ENCODE measurements at places on chromosomes 6 and 20. TPM values are rescaled to one million over a fixed set of nuclear protein-coding genes. Genes with fewer than 3 reads are reported as not detected.

COL20A1 gene
- total RNA-seq: not detected

NNAT gene
- not detected for total RNA-seq

PRR18 gene
- 0.14 TPM for total RNA-seq

FAM162B gene
- total RNA-seq: not detected

ULBP1 gene
- total RNA-seq: 0.41 TPM

USP49 gene
- 6.1 TPM for total RNA-seq

RHAG gene
- not detected for total RNA-seq

SLC22A7 gene
- total RNA-seq: not detected

GRCh38 chr6:163944897-163945296, 530.4 kb downstream of the QKI start:
- H3K36me3 ChIP-seq: no peaks in the 10 kb centered on the region
- H3K4me1 ChIP-seq: no peaks in the 10 kb centered on the region
- H3K27ac ChIP-seq: no peak overlapping the region
- peaks cover 12% of the 10 kb centered on the region for H3K27me3 ChIP-seq
- no peak overlapping the region for H3K4me3 ChIP-seq

DNA sequence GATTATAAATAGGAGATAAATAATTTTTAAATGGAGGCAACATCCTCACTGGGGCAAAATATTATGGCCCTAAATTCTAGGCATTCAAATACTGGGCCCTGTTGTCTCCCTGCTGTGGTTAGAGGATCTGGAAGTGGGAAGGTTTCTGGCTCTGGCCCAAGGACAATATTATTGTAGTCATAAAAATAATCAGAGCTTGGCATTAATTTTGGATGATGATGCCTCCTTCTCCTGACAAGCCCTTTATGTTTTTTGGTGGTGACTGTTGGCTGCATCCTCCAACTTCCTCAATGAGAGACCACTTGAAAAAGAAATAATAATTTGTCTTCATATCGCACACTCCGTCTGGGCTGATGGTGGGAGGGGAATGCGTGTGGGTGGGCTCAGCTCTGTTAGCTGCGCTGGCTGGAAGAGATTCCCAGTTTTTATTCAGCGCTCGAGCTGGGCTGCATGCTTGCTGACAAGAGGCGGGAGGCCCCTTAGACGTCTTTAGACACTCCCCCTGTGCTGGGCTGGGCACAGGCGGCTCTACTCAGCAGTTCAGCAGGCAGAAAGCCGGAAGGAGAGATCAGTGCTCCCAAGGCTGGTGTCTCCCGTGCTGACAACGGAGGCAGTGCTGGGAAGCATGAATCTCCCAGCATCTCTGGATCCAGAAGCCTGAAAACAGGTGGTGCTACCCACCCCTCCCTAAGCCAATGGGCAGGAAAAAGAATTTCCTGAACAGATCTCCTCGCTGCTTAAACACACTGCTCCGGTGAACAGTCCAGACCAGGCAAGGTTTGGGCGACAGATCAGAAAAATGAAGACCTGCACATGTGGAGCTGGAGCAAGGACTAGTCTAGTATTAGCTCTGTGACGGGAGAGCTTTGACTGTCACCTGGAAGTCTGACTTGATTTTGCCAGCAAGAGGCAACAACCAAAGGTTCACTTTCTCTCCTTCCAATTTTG, 97.7 kb downstream of the SYCP2 start:
- H3K27ac ChIP-seq: no peak overlapping the region
- no peaks in the 10 kb centered on the region for H3K36me3 ChIP-seq
- no peaks in the 10 kb centered on the region for H3K4me1 ChIP-seq
- H3K27me3 ChIP-seq: peaks cover 13% of the 10 kb centered on the region

GRCh38 chr6:18211338-18211737, 53.0 kb downstream of the DEK start:
- H3K4me1 ChIP-seq: peaks cover 20% of the 10 kb centered on the region
- peak; percentile 11 for DNase-seq
- H3K4me3 ChIP-seq: no peak overlapping the region
- H3K36me3 ChIP-seq: peaks cover 14% of the 10 kb centered on the region
- H3K27ac ChIP-seq: peak overlapping the region; percentile 2
- no peaks in the 10 kb centered on the region for H3K27me3 ChIP-seq

GRCh38 chr6:40268166-40268565, 319.0 kb downstream of the LRFN2 start:
- H3K4me3 ChIP-seq: no peak overlapping the region
- H3K4me1 ChIP-seq: no peaks in the 10 kb centered on the region
- DNase-seq: no peak
- peaks cover 9% of the 10 kb centered on the region for H3K27me3 ChIP-seq

Data from activated T-helper 2 cell treated with anti-CD3 and anti-CD28 coated beads, Interferon-gamma antibody, Interleukin-2, Interleukin-4, amounts not matched to agents 10 μg/mL and 5 μg/mL and 100 μg/mL, durations not matched to agents 14 hours and 24 hours and 36 hours (primary cell).